ENCODE measurements at places on chromosomes 7 and 10.

DNA sequence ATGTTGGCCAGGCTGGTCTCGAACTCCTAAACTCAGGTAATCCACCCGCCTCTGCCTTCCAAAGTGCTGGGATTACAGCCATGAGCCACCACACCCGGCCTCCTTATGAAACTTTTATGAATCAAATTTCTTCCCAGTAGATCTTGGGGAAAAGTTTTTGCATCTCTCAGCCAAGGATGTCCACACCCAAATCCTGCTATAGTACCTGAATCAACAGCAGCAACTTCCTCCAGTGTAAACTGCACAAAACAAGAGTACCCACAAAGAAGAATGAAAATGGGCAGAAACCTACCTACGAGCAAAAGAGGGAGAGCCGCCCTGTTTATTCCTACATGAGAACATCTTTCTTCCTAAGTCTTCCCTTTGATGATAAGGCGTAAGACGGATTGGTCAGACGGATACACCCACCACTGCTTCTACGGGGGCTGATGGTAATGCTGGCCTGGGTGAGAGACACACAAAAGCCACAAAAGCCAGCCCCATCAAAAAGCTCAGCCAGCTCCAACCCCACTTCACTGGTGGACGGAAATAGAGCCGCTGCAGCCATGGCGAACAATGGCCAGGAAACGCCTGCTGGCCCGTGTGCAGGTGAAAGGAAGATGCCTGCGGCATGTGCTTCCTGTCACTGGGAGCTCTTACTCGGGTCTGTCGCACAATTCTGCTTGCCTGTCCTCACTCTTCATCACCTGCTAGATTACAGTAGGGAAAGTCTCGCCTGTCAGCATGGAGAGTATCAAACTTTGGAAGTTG lies 10.4 kb downstream of the JCAD start:
- no peak for DNase-seq

GRCh38 chr10:89351780-89352597 lies 24.2 kb downstream of the IFIT3 start:
- DNase-seq = no peak

DNA sequence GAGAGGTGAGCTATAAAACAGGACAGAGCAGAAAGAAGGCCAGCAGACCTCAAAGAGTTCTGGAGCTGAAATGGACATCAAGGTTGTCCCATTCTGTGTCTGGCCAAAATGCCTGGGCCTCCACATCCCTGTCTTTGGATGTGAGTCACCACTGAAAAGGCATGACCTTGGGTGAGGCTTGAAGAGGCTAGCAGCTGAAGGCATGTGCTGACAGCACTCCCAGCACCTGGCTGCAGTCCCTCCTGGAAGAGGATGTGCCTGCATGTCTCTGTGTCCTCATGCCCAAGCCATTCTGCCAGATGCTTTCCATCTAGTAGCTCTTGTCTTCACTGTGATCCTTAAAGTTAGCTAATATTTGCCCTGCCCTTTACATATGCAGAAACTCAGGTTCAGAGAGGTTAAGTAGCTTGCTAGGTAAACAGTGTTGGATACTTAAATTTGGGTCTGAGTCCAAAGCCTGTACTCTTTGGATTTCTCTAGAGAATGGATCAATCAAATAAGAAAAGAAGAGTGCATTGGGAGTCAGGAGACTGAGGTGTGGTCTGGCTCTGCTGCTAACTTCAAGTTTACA lies 35.8 kb downstream of the HECW1 start:
- DNase-seq = no peak

DNA sequence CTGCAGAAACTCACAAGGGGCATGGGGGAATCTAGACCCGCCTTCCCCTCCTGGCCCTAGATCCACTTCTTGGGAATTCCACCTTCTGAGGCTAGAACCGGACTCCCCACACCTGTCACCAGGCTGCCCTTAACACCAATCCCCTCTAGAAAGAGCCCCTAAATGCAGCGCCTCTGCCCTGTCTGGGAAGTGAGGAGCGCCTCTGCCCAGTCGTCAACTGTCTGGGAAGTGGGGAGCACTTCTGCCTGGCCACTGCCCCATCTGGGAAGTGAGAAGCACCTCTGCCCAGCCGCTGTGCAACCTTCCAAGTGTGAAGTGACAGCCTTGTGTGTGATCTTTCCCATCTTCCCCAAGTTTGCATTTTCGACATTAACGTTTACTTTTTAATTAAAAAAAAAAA lies 8.8 kb downstream of the RCC1L start:
- DNase-seq = no peak

DNA sequence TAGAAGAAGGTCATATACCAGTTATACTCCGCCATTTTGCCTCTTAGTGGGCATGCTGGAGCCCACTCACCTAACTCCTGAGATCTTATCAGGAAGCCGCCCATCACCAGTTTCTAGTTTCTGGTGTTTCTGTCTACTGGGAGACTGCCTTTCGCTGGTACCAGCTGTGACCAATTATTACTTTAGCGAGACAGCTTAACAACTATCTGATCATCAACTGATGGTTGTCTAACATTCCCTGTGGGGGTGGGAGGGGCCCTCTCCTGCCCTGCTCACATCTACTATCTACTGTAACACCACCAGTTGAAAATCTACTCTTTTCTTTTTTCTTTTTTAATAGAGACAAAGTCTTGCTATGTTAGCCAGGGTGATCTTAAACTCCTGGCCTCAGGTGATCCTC lies 46.2 kb upstream of the C10orf67 start:
- DNase-seq = no peak

DNA sequence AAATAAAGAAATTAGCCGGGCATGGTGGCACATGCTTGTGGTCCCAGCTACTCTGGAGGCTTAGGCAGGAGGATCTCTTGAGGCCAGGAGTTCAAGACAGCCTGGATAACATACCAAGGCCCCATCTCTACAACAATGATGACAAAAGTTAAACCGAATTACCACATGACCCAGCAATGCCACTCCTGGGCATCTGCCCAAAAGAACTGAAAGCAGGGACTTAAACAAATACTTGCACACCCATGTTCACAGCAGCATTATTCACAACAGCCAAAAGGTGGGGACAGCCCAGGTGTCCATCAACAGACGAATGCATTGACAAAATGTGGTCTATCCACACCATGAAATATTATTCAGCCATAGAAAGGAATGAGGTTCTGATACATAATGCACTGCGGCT lies 83.9 kb downstream of the HIP1 start:
- DNase-seq = no peak

- DNase-seq = no peak
Observed at GRCh38 chr10:117341061-117341460, 34.2 kb downstream of the PDZD8 start.

- no peak for DNase-seq
Observed at GRCh38 chr10:43957267-43958070, 308.8 kb upstream of the ZNF32 start.

DNA sequence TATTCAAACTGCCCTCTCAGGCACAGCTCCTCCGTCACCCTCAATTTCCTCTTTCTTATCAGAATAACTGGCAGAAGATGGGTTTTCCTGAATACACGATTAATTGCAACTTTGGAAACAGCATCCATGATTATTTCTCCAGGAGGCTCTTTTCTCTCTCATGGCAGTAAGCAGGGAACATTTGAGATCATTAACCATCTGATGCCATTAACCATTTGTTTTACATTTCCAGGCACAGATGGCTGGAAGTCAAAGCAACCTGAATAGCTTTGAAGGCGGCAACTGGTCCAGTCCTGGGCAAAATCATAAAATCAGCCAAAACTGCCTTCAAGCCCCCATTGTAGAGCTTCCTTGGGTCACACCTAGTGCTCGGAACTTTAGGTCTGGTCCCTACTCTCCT lies 289.5 kb upstream of the AOAH start:
- no peak for DNase-seq

- peak; percentile 6 for DNase-seq
Observed at GRCh38 chr10:35563261-35563891, 41.8 kb upstream of the GJD4 start.

- DNase-seq = no peak
Observed at GRCh38 chr7:66283003-66283920, 78.1 kb downstream of the TPST1 start.

GRCh38 chr7:139084709-139085108 lies 24.8 kb downstream of the ZC3HAV1 start:
- DNase-seq = no peak

GRCh38 chr7:117630501-117630900 lies 150.7 kb downstream of the CFTR start:
- no peak for DNase-seq

- no peak for DNase-seq
Observed at GRCh38 chr10:124663766-124664360, 80.3 kb downstream of the FAM53B start.

DNA sequence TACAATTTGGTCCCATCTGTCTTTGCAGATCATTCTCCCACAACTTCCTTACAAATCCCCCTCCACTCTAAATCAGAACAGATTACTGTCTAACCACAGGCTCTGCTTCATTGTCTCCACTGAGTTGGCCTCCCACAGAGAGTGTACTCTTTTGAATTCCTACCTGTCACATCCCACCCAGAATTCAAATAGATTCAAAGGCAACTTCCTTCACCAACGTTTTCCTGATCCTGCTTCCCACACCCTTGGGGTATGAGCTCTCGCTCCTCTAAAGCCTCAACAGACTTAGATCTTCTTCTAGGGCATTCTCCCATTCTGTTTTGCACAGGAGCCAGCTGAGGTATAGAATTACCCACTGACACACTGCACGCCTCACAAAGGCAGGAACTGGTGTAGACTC lies 197.8 kb upstream of the CDCA7L start:
- DNase-seq = no peak

DNA sequence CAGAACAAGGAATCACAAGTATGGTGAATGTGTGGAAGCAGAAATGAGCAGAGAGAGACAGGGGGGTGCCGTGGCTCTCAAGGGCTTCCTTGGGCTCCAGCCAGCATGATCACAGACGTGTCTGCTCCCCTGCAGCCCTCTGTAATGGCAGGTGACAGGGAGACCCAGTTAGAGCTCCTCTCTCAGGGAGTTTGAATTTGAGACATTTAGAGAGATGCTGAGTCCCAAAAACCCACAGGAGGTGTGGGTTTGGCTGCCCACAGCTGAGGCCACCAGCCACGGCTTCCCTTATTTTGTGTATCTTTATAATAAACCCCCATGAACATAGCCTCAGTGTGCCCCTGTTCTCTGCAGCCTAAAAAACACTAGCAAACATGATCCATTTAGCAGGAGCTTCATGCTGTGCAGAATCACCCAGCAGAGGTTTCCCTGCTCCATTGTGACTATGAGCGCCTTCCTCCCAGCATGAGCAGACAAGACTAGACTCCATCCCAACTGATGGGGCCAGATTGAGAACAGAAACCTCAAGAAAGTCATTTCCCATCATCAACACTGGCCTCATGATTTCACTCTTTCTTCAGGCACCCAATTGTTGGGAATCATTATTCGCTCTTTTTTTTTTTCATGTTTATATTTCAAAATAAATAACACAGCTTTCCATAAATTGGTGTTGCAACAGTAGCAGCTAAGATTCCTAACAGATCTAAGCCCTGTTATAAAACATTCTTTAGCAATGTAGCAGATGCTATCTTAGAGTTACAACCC lies 13.4 kb downstream of the NOD1 start:
- no peak for DNase-seq

- no peak for DNase-seq
Observed at GRCh38 chr7:99928994-99929729, at the start of gene GJC3. GJC3 (minus strand) TSS chr7:99929620; CDS start chr7:99929620, 0 bp downstream.

- no peak for DNase-seq
Observed at GRCh38 chr10:129334266-129334665, 132.8 kb upstream of the MGMT start.

- no peak for DNase-seq
Observed at GRCh38 chr10:92814790-92815189, 33.5 kb upstream of the EXOC6 start.

- DNase-seq = no peak
Observed at GRCh38 chr7:280461-280860, 9.5 kb upstream of the FOXL3 start.

DNA sequence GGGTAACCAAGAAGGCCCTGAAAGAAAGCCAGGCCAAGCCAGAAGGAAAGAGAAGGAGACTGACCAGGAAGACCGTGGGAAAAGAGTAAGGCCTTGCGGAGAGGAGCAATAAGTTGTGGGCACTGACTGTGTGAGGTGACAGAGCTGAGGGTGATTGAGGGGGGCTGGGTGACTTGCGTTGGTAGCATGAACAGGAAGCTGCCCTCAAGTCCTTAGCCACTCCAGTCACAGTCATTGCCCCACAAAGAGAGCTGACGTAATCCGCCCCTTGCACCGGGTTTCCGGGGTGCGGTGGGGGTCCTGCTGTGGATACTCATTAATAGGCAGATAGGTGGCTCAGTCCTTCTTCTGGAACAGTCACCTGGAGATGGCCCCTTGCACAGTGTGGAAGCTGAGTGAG lies 16.1 kb upstream of the DMBT1 start:
- DNase-seq = no peak

DNA sequence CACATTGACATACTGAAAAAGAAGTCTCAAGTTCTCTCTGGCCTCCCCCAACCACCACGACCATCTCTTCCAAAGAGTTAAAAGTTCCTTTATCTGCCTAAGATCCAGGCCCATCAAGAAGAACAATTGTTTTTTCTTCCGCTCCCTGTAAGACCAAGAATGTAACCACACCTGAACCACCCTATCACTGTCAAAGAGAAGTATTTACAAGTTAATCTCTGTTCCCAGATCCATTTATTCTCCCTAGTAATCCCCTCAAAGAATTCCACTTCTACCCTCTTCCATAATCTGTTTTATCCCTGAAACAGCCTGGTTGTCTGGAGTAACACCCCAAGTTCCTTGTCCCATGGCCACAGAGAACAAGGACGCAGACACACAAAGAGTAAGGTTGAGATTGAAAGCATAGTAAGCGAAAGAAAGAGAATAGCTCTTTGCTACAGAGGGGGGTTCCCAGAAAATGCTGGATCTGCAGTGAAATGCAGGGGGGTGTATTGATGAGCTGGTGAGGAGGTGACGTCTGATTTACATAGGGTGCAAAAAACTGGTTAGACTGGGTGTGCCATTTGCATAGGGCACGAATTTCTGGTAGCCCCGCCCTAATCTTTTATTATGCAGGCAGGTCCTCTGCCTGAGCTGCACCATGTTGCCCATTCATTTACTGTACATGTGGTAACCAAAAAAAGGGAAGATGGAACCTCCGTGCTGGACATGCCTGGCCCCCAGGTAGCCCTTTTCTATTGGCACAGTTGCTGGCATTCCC lies 122.0 kb downstream of the SKIDA1 start:
- no peak for DNase-seq

DNA sequence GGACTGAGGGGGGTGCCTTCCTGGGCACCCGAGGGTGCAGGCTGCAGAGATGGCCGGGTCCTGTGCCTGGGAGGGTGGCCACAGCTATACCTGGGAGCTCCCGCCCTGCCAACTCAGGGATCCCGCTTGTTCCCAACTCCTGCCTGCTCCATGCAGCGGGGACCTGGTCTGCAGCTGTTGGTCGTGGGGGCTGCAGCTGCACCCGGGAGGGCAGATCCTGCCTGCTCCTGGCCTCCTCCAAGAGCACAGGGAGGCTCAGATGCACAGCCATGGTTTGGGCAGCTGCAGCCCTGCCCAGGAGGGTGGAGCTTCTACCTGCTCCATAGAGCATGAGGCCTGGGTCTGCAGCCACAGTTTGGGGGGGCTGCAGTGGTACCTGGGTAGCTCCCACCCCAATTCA lies 13.3 kb upstream of the TCTN3 start:
- no peak for DNase-seq

- DNase-seq = no peak
Observed at GRCh38 chr7:22179442-22179879, 177.5 kb downstream of the RAPGEF5 start.

GRCh38 chr7:29099896-29100847 lies 46.2 kb downstream of the CPVL start:
- DNase-seq = no peak

Measured in stimulated activated CD8-positive, alpha-beta memory T cell treated with anti-CD3 and anti-CD28 coated beads, Interleukin-15, amount 100 ng/mL, for 24 hours (primary cell).